ENCODE measurements at places on chromosomes 6 and 20.

- no peak for DNase-seq
Measured at GRCh38 chr6:149830731-149831307, 33.3 kb downstream of the LRP11 start.

DNA sequence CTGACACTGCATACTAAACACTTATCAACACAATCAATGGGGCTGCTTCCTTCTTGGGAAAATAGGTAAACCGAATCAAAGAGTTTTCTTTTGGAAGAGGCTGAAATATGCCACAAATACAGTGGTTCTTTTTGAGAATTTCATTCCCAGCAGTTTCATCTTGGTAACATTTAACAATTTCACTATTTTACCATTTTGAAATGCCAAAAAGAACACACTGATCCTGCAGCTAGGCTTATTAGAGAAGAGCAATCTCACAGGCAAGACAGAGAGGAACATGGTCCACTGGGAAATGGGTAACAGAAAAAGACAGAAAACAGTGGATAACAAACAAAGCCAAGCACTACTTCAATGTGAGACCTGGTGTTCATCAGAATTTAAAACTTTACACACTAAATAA lies 2.5 kb downstream of the CNR1 start:
- no peak for DNase-seq

GRCh38 chr6:35243386-35243958 lies 16.1 kb upstream of the ZNF76 start:
- DNase-seq = no peak

- DNase-seq = no peak
Measured at GRCh38 chr20:63895952-63896263, 982 bp downstream of the DNAJC5 start.

- DNase-seq = no peak
Measured at GRCh38 chr6:56799989-56800388, 154.9 kb upstream of the BEND6 start.

DNA sequence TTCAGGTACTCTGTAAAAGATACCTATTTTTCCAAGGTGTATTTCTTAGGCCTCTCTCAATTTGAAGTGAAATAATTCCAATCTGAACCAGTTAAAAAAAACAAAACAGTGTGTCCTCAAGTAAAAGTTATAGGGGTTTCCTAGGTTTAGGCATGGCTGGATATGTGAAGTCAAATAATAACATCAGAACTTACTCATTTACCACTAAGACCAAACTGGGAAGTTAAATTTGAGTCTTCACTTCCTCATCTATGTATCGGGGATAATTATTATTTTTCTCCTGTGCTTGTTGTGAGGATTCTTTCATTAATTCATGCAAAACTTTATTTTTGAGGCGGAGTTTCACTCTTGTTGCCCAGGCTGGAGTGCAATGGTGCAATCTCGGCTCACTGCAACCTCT lies 86.2 kb upstream of the PTPRK start:
- DNase-seq = no peak

GRCh38 chr6:3740551-3741476 lies 10.7 kb downstream of the PXDC1 start:
- DNase-seq = no peak

DNA sequence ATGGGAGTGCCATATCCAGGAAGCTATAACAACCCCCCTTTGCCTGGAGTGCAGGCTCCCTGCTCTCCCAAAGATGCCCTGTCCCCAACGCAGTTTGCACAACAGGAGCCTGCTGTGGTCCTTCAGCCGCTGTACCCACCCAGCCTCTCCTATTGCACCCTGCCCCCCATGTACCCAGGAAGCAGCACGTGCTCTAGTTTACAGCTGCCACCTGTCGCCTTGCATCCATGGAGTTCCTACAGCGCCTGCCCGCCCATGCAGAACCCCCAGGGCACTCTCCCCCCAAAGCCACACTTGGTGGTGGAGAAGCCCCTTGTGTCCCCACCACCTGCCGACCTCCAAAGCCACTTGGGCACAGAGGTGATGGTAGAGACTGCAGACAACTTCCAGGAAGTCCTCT lies 56.7 kb upstream of the TMEM181 start:
- DNase-seq = no peak

DNA sequence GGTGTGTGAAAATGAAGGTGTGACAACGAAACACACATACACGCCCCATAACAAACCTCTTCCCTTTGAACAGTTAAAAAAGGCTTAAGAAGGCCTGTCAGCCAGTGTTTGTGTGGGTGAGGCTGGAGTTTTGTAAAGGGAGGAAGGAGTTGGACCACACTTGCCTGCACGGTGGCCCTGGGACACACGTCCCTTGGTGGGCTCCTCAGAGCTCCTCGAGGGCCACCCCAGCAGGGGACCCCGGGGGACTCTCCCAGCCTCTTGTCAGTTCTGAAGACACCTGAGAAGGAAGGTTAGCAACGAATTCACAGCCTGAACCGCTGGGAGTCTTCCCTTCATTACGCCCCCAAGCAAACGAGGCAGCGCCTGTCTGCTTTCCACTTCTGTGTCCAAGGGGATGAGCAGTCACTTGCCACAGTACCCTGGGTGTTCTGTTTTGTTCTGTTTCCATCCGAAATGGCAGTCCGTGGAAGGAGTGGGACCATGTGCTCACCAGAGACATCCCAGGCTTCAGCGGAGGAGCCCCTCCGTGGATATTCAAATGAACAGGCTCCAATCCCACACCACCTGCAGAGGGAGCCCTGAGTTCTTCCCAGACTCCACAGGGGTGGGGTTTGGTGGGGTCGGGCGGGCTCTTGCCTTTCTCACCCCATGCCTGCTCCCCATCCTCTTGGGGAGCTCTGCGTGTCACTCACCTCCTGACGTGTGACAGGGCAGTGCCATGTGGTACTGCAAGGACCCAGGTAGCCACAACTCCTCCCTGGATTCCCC lies 68.6 kb downstream of the NRN1 start:
- DNase-seq = no peak

GRCh38 chr20:13613917-13614316 lies 24.8 kb downstream of the TASP1 start:
- DNase-seq = no peak

DNA sequence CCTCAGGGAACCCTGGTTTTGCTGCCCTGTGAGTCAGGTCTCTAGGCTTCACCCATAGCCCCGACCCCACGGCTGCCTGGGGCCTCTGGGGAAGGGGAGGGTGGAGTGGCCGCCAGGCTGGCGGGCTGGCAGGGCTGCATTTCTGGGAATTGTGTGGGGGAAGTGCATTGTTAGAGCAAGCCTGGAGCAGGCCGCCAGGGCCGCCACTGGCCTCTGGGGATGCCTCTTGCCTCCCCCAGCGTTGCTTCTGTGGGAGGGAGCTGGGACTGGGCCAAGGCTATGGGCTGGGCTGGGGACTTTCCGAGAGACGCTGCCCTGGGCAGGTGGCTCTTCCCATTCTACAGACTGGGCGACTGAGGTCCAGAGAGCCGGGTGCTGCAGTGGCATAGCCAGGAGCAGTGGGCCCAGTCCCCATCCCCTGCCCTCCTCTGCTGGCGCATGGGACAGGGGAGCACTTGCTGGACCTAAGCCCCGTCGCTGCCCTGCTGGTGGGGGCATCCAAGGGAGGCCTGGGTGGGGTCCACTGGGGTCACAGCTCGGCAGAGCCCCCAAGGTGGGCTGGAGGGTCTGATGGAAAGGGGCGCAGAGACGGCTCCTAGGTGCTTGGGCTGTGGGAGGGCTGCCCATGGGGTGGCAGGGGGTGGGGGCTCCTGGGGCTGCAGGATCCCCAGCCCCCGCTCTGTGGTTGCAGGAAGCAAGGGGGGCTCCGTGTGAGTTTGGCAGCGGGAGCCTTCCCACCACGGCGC lies 6.6 kb upstream of the SOX18 start:
- DNase-seq = no peak

GRCh38 chr6:149761438-149761837 lies 11.9 kb downstream of the PCMT1 start:
- no peak for DNase-seq

GRCh38 chr20:24691901-24692351 lies 222.5 kb downstream of the SYNDIG1 start:
- no peak for DNase-seq

DNA sequence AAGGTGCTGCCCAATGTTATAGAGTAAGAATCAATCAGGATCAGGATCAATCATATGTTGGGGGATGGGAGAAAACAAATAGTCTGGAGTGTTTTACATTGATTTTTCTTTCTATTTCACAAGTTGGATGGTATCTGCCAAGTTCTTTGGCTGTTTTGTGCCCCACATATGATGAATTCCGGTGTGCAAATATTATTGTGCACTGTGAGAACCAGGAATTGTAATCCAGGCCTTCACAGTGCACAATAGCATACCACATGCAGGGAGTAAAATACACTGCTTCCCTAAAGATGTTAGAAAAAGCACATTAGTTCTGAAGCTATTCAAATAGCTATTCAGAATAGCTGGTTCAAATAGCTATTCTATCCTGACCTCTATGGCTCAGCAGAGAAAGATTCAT lies 133.7 kb downstream of the LCA5 start:
- no peak for DNase-seq

GRCh38 chr20:24011282-24011681 lies 22.7 kb upstream of the GGTLC1 start:
- DNase-seq = no peak

DNA sequence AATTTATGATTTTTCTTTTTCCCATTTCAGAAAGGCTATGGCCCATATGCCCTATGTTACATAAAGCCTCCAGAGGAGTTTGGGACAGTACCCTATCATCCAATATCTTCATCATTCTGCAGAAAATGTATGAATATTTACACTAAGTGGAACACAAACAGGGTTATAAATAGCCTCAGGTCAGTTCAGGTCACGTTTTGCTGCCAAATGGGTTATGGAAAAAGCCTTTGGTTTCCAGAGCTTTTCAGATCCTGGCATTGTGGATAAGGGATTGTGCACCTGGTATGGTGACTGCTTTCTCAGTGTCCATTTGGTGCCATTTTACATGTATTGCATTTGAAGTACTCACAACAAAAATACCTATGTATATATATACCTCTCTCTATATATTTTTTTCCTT lies 29.4 kb downstream of the UTRN start:
- no peak for DNase-seq

DNA sequence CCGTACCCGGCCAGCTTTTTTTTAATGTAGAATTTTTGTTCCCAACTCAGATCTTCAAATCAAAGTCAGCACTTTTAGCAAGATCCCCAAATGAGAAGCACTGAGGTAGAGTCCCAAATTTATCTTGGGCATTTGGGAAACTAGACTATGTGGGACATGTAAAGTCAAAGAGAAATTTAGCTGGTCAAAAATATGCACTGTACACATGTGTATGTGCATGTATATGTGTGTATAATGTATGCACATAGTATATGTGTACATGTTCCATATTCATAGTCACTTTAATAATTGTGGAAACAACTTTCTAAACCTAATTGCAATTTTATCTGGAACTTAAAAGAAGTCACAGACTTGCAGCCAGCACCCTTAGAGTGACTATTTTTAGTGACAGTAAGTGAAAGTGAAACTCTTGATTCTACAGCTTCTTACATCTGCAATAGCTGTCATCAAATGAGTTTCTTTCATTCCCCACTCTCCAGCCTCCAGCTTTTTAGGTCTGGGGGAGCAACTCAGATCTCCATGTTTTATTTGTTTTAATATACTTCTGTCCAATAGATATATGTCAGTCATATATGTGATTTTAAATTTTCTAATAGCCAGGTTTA lies 53.6 kb downstream of the CDC40 start:
- DNase-seq = no peak

DNA sequence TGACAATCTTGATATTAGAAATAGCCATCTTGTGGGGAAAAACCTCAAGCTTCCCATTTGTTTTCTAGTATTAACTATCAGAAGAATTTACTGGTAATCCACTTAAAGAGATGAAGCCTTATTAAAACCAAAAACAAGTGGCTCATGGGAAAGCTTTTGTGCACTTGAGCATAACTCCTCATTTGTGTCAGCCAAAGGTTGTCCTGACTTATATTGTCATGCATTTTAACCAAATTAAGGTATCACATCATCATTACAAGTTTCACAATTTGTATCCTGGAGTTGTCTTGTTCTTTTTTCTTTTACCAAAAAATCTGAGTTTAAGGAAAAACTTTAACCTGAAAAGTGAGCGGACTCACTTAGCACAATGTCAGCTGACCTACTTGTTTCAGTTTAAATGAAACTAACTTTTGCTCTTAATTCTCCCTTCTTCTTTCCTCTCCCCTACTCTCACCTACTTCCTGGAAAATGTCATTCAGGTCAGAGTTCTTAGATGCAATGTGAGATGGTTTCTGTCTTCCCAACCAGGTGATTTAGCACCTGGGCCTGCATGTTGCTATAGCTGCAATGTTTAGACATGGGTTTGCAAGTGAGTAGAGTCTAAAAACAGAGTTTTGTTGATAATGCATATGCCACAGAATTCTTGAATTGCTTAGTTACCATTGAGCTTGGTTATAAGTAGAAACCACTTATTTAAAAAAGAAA lies 82.8 kb downstream of the TNFAIP3 start:
- DNase-seq = no peak

DNA sequence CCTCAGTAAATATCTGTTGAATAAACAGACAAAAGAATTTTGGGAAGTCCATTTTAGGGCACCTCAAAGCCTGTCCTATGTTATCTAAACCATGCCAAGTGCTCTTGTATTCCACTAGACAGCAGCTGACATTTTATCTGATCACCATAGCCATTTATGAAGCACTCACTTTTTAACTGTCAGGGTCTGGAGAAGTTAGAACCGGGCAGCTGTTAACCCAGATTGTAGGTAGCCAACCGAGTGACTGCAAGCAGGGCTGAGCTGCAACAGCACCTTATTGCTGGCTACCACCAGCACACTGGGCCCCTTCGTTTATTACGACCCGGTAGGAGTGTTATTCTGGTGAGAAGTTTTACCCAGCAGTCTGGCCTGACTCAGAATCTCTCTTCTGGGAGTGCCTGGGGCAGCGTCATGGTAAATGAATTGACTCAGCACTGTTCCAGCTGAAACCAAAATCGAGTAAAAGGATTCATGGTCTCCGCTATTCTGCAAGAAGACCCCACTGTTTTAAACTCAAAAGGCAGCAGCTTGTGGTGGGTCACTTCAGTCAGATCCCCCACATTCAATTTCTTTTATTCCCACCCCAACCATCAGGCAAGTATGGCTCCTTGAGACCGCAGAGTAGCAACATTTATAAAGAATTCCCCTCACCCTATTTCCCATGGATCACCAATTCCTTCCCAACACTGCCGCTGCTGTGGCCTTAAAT lies 1.7 kb downstream of the UBE2V1 start:
- no peak for DNase-seq

DNA sequence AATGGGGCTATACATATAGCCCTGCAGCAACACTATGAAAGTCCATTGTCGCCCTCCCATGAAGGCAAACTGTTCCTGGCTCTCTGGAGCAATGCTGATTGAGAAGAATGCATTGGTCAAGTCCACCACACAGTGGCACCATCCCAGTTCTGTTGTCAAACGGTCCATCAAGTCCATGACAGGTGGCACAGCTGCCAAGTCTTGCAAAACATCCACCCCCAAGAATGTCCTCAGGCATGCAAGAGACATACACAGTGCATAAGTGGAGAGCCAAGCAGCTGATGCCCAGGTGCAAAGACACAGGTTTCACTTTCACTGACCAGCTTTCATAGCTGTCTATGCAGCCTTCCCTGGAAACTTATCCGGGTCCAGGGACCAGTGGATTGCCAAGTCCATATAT lies 17.5 kb downstream of the ZNF391 start:
- DNase-seq = no peak
